ENCODE measurements at places on chromosomes 12 and 14.

DNA sequence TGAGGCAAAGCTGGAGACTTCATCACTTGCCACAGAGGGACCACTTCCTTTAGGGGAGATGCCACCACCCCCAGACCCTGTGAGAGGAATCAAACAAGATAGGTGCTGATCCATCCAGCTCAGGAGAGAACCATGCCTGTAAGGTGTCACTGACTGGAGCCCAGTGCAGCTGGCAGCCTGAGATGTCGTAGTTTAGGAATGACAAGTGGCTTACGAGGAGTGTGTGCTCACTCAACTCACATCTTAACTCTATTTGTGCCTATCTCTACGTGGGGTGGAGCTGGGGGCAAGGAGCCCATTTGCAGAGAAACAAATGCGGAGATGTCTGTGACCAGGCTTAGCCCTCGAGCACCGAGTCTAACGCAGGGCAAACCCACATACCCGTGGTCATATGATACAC, 25.8 kb downstream of the CHFR start:
- no peak for DNase-seq

- no peak for DNase-seq
Observed at GRCh38 chr12:122206976-122207375, 3.5 kb downstream of the B3GNT4 start.

- no peak for DNase-seq
Observed at GRCh38 chr14:86712176-86712575, 1182.2 kb downstream of the FLRT2 start.

GRCh38 chr12:93178154-93178878, 199.4 kb upstream of the NUDT4 start:
- no peak for DNase-seq

- no peak for DNase-seq
Observed at GRCh38 chr14:63840981-63841380, 11.8 kb upstream of the SYNE2 start.

DNA sequence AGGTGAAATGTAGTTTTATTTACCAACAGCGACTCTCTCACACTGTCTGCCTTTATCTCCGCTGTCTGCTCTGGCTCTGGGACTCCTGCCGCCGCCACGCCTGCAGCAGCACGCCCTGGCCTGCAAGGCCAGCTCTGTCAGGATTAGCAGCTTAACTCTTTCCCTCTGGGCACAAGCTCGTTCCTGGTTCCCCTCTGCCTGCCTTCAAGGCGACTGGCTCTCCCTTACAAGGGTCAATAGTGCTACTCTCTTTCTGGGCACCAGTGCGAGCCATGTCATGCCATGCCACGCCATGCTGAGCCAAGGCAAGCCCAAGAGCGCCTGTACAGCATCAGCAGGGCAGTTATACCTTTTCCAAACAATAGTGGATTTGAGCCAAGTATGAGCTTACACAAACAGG, 3.6 kb upstream of the CLEC2B start:
- no peak for DNase-seq
